Stimulated activated CD4-positive, alpha-beta T cell treated with anti-CD3 and anti-CD28 coated beads, Interleukin-12 subunit alpha, Interleukin-12 subunit beta, amount 100 ng/mL, for 48 hours (primary cell): ENCODE measurements at places on chromosomes 2 and 18.

DNA sequence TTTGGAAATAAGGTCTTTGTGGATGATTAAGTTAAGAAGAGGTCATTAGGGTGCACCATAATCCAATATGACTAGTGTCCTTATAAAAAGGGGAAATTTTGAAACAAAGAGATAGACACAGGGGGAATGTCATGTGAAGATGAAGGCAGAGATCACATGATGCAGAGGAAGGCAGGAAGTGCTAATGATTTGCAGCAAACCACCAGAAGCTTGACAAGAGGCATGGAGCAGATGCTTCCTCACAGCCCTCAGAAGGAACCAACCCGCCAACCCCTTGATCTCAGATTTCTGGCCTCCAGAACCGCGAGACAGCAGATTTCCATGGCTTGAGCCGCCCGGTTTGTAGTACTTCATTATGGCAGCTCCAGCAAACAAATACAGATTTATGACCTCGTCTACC is 17.4 kb upstream of the SMARCAL1 start:
- DNase-seq: no peak

GRCh38 chr2:8659735-8660492 is 21.9 kb upstream of the ID2 start:
- no peak for DNase-seq

DNA sequence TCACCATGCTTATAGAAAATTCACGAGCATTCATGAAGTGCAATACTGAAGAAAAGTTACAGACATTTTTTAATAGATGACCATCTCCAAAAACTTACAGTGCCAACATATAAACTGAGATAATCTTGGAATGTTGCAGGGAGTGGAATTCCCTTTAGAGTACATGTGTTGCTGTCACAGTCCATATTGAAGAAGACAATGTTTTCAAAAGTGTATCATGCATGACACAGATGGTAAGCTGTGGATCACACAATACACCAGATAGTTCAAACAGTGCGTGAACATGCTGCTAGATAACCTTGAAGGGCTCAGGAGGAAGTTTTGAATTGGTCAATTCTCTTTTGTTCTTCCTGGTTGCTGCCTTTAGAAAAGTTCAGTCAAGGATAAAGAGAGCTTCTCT is 1644.3 kb upstream of the NXPH2 start:
- no peak for DNase-seq

GRCh38 chr2:15159751-15160177 is 401.4 kb downstream of the NBAS start:
- DNase-seq: no peak

DNA sequence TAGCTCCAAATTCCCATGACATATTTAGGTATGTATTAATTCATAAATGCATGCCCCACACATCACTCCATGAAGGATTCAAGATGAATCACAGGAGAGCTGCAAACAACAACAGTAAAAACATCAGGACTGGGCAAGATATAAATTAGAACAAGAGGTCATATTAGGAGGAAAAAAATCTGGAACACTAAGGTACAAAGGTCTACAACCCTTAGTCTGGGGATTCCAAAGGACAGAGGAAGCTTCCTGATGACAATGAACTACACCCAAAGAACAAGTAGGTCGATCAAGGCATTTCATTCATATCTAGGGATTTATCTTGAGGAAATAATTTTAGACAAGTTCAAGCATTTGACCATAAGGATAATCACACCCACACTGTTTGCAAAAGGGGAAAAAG is 14.5 kb downstream of the VPS4B start:
- DNase-seq: no peak

DNA sequence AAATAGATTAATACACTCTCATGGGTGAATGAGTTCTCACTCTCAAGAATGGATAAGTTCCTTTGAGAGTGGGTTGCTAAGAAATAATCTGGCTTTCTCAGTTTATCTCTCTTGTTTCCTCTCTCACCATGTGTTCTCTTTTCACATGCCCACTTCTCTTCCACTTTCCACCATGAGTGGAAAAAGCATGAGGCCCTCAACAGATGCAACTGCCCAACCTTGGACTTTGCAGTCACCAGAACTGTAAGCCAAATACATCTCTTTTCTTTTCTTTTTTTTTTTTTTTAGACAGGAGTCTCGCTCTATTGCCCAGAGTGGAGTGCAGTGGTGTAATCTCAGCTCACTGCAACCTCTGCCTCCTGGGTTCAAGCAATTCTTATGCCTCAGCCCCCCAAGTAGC is 18.1 kb upstream of the ETAA1 start:
- no peak for DNase-seq

GRCh38 chr2:234991793-234992192 is 40.0 kb downstream of the SH3BP4 start:
- no peak for DNase-seq

GRCh38 chr2:66125951-66126350 is 309.0 kb upstream of the MEIS1 start:
- DNase-seq: no peak

GRCh38 chr2:96305979-96306308 is 598 bp upstream of the SNRNP200 start:
- no peak for DNase-seq
